ENCODE measurements at places on chromosomes 5 and 9.

GRCh38 chr5:113397046-113397445 is 37.7 kb downstream of the TSSK1B start:
- DNase-seq, result no peak

DNA sequence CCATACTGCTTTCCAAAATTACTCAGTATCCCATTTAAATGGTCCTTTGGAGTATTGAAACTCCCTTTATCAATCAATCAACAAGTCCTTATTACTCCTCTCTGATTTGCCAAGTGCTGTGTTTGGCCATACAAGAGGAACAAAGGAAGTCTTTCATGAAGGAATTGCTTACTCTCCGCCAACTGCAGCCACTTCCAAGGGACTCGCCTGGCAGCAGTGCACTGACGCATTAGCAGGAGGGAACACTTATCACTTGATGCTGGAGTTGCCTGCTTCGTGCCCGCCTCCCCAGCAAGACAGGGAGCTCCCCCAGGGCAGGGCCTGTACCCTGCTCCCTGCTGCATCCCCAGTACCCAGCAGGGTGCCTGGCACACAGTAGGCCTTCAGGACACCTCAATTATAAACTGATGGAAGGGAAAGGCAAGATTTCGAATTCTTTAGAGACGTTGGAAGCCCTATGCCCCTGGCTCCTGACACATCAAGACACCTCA is 97.9 kb downstream of the CRB2 start:
- no peak for DNase-seq

GRCh38 chr5:84281383-84281782 is 103.3 kb downstream of the EDIL3 start:
- DNase-seq, result no peak

DNA sequence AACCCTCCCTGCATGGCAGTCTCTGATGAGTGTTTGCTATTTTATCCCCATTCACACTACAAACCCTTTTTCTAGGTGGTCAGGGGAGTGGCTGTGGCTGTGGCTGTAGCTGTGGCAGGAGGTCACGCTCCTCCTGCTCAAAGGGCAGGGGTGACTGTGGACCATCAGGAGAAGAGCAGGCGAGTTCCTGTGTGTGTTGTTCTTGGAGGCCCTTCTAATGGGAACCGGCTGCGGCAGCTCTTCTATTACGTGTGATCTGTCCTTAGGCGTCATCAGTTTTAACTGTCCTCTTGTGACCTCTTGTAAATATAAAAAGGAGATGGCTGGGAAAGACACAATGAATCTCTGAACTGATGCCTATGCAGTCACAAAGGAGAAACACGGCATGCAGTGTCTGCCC is 65.1 kb downstream of the ANKH start:
- DNase-seq, result no peak

GRCh38 chr9:129733632-129733953 is 19.2 kb downstream of the PTGES start:
- DNase-seq, result no peak

GRCh38 chr5:1525624-1526189 is 1.9 kb upstream of the LPCAT1 start:
- DNase-seq, result no peak

GRCh38 chr9:137262909-137263285 is 7.8 kb downstream of the NELFB start:
- DNase-seq, result no peak

DNA sequence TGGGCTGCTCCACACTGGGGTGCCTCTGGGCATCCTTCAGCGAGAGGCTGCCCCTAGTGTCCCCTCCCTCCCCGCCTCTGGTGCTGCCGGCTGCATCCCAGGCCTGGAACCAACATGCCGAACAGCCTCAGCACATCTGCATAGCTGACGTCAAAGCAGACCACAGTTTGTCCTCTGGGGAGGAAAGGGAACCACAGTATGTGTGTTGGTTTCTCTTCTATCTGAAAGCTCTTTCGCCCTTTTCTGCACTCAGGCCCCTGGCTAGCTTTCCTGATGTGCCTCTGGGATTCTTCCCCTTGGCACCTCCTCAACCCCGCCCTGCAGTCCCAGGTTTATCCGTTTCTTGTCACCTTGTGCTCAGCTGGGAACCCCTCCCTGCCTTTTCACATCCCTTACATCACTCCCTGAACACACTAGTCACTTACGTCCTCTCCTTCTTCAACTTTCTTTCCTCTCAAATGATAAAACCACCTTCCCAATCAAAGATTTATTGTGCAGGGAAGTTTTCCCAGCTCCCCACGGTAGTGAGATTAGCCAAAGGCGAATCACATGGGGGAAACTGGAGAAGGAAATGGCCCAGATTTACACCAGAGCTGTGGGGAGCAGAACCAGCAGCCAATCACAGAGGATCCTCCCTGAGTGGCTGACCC is 35.5 kb upstream of the B4GALT1 start:
- no peak for DNase-seq

DNA sequence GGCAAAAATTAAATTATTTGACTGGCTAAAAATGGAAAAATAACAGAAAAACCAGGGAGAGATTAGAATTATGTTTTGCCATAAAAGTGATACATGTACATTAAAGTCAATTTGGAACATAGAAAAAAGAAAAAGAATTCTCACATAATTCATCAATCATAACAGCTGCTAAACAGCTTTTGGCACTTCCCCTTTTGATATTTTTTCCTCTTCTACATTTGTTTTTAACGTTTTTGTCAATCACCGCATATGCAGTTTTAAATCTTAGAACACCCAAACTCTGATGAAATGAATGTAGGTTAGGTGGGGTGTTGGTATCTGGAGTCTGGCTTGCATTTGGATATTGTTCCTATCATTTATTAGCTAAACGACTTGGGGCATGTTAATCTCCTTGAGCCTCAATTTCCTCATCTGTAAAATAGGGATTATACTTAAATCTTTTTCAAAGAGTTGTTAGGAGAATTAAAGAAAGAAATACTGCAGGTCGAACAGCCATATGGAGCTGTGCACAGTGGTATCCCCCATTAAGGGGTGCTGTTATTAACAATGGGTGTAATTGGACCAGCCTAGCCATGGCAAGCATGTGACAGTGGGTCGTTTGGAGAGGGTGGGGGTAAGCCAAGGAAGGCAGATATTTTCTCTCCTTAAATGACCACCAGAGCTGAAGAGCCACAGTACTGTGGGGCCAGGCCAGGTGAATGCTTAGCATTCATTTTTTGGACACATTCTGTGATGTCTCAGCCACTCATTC is 22.6 kb downstream of the NPR3 start:
- DNase-seq, result no peak

GRCh38 chr5:169413416-169413815 is 112.5 kb upstream of the SLIT3 start:
- DNase-seq, result no peak

DNA sequence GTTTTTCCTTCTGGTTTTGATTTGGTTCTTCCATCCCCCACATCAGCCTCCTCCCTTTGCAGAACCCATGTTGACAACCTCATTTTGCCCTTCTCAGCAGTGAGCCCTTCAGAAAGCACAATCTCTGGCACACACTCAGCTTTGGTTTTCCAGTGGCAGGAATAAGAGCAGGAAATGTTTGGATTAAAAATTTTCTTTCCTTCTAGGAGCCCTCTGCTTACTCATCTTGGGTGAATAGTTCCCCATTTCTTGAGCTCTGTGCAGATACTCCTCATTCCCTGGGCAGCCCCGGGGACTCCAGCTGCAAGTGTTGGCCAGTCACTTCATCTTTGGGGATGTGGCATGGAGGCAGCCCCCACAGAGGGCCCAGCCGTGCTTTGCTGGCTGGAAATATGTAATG is 170.5 kb downstream of the NR3C1 start:
- DNase-seq, result no peak

- DNase-seq, result no peak
Observed at GRCh38 chr9:95132366-95133324, 184.9 kb downstream of the FANCC start.
